ENCODE measurements at places on chromosomes 6 and 20. TPM values are rescaled to one million over a fixed set of nuclear protein-coding genes. Genes with fewer than 3 reads are reported as not detected.

ADISSP gene
- 158 TPM for total RNA-seq

DSP gene
- total RNA-seq: 48.6 TPM

HCRTR2 gene
- total RNA-seq: not detected

RAB23 gene
- 9.0 TPM for total RNA-seq

OOEP gene
- total RNA-seq: not detected

CGA gene
- total RNA-seq: 0.48 TPM

BTN3A1 gene
- 2.0 TPM for total RNA-seq

RBBP8NL gene
- total RNA-seq: 0.25 TPM

CTAGE9 gene
- not detected for total RNA-seq

ANKRD6 gene
- total RNA-seq: 2.2 TPM

FAM210B gene
- 10.6 TPM for total RNA-seq

FBXO5 gene
- total RNA-seq: 21.8 TPM

CCN6 gene
- total RNA-seq: not detected

EEF1A2 gene
- total RNA-seq: 140 TPM

PCMTD2 gene
- total RNA-seq: 8.3 TPM

OR2J3 gene
- not detected for total RNA-seq

PMEPA1 gene
- total RNA-seq: 322 TPM

VSTM2L gene
- total RNA-seq: 11.0 TPM

ALDH8A1 gene
- 0.11 TPM for total RNA-seq

TFAP2B gene
- total RNA-seq: not detected

OPN5 gene
- not detected for total RNA-seq

PPIL6 gene
- total RNA-seq: 3.9 TPM

KATNA1 gene
- 11.8 TPM for total RNA-seq

PHACTR1 gene
- total RNA-seq: not detected

COL19A1 gene
- total RNA-seq: not detected

GUCA1A gene
- total RNA-seq: not detected

THBD gene
- total RNA-seq: 49.5 TPM

BPIFB2 gene
- total RNA-seq: not detected

TNFRSF6B gene
- total RNA-seq: not detected

TRIM38 gene
- 2.0 TPM for total RNA-seq

METTL24 gene
- total RNA-seq: not detected

HFE gene
- 10.1 TPM for total RNA-seq

KIF3B gene
- 26.9 TPM for total RNA-seq

HSPA1B gene
- total RNA-seq: 116 TPM

MAPK13 gene
- 0.79 TPM for total RNA-seq

DNMT3B gene
- 5.2 TPM for total RNA-seq

TAGAP gene
- total RNA-seq: not detected

TREM2 gene
- not detected for total RNA-seq

SEL1L2 gene
- total RNA-seq: not detected

RSPO4 gene
- not detected for total RNA-seq

TMC2 gene
- total RNA-seq: not detected
